Subcutaneous preadipocyte (primary cell): ENCODE measurements at places on chromosomes 12 and 14. TPM values are rescaled to one million over a fixed set of nuclear protein-coding genes. Genes with fewer than 3 reads are reported as not detected.

Gene MIP
- total RNA-seq, result not detected in 2 replicates

Gene KLHL28
- total RNA-seq, result 5.7 and 8.1 TPM in 2 replicates

Gene NPFF
- total RNA-seq, result not detected in 2 replicates

Gene ABHD4
- total RNA-seq, result 10.8 and 12.1 TPM in 2 replicates

Gene TPCN1
- total RNA-seq, result 24.6 and 29.3 TPM in 2 replicates

Gene PRR4
- 2.2 and 3.9 TPM in 2 replicates for total RNA-seq

Gene GPR65
- total RNA-seq, result under 0.01 TPM in 1 of 2 replicates, not detected in the other

Gene HOXC4
- total RNA-seq, result 1.6 and 2.2 TPM in 2 replicates

Gene CEBPE
- not detected in 2 replicates for total RNA-seq

Gene BDKRB1
- total RNA-seq, result 4.8 and 6.1 TPM in 2 replicates

Gene GPN3
- total RNA-seq, result 14.3 and 17.8 TPM in 2 replicates

Gene INHBC
- total RNA-seq, result under 0.01 TPM in 1 of 2 replicates, not detected in the other

Gene OAS2
- 6.2 and 7.0 TPM in 2 replicates for total RNA-seq

Gene TNFAIP2
- 86.3 and 128 TPM in 2 replicates for total RNA-seq

Gene SLCO1B1
- total RNA-seq, result not detected in 2 replicates

Gene NOVA1
- 28.0 and 36.4 TPM in 2 replicates for total RNA-seq

Gene EML5
- total RNA-seq, result under 0.01 TPM in 1 of 2 replicates, not detected in the other

Gene IL31
- total RNA-seq, result not detected in 2 replicates

Gene CDH24
- total RNA-seq, result 2.2 and 3.3 TPM in 2 replicates

Gene KIF26A
- under 0.01 TPM in 2 replicates for total RNA-seq

Gene FGF6
- not detected in 2 replicates for total RNA-seq

Gene RD3L
- not detected in 2 replicates for total RNA-seq

Gene ANO2
- not detected in 2 replicates for total RNA-seq

Gene MIS18BP1
- total RNA-seq, result 35.3 and 51.8 TPM in 2 replicates

Gene PDE3A
- total RNA-seq, result 0.39 and 1.5 TPM in 2 replicates
